ENCODE measurements at places on chromosomes 11 and 22.

DNA sequence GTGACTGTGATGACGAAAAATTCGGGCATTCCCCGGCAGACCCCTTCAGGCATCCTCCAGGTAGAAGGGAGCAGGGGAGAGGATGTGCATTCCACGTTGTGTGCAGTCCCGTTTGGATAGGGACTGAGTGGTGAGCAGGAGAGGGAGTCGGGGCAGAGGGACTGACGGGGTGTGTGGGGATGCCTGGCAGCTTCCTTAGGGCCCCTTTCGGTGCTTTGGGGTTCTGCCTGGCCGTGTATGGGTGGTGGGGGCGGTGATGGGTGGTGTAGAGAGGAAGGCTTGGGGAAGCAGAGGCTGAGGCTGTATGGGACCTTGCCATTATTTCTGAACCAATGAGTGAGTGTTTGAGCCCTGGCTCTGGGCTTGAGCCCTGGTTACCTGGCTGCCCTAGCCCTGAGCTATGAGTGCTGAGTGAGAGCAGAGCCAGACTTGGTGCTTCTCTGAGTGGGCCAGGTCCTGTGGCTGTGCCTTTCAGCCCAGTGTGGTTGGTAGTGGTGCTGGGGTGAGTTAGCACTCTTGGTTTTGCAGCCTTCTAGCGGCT is 914 bp downstream of the INPPL1 start:
- no peak for DNase-seq

DNA sequence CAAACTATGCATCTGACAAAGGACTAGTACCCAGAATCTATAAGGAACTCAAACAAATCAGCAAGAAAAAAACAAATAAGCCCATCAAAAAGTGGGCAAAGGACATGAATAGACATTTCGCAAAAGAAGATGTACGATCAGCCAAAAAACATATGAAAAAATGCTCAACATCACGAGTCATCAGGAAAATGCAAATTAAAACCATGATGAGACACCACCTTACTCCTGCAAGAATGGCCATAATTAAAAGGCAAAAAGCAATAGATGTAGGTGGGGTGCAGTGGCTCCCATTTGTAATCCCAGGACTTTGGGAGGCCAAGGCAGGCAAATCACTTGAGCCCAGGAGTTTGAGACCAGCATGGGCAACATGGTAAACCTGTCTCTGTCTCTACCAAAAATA is 10.4 kb upstream of the OR10V1 start:
- no peak for DNase-seq

DNA sequence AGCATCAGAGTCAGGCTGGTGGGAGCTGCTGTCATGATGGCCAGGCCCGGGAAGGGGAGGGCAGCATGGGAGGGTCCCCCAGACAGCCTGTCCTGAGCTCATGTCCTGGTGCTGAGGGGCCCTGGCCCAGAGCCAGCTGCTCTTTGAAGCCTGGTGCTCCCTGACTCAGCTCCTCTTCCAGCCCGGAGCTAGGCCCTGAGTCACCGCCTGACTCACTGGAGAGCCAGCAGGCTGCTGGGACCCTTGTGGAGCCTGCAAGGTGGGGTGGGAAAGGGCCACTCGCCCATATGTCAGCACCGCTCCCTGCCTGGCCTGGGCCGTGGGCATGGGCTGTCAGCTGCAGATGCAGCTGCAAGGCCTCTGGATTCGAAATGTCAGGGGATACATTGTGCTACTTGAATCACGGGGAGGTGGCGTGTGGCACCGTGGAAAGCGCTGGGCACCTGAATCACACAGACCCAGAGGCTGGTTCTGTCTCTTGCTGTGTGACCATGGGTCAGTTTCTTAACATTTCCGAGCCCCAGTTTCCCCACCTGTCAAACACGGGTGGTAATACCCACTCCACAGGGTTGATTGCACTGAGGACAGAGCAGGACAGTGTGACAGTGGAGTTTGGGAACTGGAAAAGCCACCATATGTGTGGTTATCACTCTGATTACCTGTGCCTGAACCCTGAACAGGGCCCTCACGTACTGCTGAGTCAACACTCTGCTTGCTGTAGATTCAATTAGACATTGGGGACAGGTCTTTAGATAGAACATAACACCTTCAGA is 4.4 kb downstream of the CACNA1I start:
- DNase-seq, result no peak

- no peak for DNase-seq
Measured at GRCh38 chr22:31752096-31752847, 1.5 kb upstream of the DEPDC5 start.

GRCh38 chr22:49884503-49885260 is 31.0 kb downstream of the ZBED4 start:
- no peak for DNase-seq

DNA sequence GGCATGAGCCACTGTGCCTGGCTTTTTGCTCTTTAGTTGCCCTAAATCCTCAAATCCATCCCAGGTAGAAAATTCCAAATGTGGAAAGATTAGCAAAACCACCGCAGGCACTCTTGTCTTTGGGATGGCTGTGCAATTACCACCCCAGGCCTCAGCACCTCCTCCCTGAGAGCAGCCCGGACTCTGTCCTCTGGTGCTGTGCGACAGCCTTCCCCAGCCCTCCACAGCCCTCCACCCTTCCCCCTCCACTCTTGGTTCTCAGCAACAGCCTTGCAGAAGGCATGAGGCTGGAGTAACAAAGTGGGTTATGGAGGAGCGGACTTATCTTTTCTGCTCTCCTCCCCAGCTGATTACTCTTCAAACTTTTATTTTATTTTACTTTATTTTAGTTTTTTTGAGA is 44.7 kb upstream of the YWHAH start:
- DNase-seq, result no peak

DNA sequence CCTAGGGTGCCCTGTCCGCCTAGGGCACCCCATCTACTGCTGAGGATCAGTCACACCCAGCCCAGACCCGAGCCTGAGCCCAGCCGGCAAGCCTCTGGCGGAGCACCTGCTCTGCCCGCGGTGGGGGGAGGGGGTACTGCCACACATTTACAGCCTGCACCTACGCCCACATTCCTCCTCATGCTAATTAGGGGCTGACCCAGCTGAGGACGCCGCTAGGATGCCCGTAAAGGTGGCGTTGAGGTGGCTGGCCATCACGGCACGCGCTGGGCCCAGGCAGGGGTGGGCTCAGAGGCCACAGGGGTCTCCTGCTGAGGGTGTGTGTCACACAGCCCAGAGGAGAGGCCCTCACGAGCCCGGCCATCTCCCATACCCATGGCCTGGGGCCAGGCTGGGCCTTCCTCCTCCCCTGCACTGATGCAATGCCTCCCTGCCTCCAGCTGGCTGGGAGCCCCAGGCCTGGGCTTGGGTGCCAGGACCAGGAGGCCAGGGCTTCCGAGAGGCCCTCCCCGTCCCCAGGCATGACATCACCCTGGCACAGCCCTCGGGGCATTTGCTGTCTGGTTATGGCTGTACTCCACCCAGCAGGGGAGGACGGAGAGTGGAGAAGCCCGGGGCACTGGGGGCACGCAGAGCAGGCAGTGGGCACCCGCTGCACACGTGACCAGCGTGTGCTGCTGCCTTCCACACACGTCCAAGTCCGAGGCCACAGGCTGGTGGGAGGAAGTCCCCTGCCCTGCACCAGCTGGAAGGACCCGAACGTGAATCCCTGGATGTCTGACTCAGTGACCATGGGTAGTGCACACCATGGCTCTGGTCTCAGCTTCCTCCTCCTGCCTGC is 12.7 kb downstream of the DUSP8 start:
- peak; percentile 59 for DNase-seq

DNA sequence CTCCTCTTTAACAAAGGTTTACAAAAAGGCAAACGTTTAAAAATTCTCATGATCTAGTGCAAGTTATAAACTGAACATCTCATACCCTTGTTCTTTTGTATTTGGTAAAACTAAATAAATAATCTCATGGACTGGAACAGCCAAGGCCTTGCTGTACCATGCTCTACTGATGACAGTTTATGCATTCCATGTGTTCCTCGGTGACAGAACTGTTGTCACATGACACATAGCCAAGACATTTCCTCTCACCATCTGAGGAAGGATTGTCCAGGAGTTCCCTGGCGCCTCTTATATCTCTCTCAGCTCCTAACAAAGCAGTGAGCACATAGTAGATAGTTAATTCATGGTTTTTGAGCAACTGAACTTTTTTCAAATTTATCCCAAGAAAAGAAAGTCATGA is 12.6 kb downstream of the CCDC83 start:
- DNase-seq, result no peak

DNA sequence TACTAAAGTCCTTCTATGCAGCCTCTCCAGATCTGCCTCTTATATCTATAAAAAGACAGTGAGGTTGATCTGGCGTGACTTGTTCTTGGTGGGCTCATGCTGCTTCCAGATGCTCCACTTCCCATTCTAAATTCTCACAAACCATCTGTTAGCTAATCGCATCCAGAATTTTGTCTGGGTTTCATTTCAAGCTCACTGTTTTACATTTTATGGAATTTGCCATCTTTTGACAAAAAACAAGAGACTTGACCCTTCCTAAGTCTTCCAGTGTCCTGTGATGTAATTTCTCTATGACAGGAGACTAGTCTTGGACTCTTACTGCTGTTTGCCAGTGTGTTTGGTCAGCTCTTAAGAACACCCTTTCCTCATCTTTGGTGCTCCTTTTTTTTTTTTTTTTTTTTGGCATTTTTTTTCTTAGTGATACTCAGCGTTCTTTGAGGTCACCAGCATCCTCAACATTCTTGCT is 23.0 kb downstream of the CRKL start:
- DNase-seq, result no peak

DNA sequence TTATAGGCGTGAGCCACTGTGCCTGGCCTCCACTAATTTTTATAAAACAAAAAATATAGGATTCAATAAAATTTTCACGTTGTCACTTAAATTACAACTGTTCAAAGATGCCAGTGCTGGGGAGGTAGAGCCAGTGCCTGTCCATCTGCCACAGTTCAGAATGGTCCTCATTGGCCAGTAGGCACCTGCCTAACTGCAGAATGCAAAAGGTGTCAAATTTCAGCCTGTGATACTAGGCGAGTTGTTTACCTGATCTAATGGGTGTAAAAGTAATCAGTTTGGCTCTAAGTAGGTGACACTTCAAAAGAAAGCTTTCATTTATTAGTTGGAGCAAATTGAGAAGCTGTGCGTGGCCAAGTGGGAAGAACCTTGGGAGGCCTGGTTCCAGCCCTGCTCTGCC is 2.4 kb downstream of the SMARCB1 start:
- DNase-seq, result peak; percentile 27

- DNase-seq, result no peak
Measured at GRCh38 chr11:93773045-93773477, 11.0 kb upstream of the MED17 start.

GRCh38 chr11:7548659-7549274 is 35.0 kb downstream of the PPFIBP2 start:
- DNase-seq, result no peak

DNA sequence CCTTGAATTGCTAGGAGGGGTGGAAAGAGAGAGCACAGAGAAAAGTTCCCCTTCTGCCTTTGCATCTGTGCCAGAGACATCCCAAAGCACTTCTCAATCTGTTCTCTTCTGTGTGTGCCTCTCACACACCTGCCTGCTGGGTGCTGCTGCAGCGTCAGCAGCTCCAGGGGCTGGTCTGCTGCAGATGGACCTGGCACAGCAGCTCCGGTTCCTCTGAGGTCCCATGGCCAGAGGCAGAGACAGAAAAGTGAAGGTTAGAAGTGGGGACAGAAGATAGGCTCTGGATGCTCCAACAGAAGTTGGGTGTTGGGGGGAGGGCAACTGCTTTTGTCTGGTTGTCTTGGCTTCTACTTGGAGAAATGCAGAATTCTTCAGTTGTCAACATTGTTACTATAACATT is 48.9 kb upstream of the KIRREL3 start:
- DNase-seq, result no peak

DNA sequence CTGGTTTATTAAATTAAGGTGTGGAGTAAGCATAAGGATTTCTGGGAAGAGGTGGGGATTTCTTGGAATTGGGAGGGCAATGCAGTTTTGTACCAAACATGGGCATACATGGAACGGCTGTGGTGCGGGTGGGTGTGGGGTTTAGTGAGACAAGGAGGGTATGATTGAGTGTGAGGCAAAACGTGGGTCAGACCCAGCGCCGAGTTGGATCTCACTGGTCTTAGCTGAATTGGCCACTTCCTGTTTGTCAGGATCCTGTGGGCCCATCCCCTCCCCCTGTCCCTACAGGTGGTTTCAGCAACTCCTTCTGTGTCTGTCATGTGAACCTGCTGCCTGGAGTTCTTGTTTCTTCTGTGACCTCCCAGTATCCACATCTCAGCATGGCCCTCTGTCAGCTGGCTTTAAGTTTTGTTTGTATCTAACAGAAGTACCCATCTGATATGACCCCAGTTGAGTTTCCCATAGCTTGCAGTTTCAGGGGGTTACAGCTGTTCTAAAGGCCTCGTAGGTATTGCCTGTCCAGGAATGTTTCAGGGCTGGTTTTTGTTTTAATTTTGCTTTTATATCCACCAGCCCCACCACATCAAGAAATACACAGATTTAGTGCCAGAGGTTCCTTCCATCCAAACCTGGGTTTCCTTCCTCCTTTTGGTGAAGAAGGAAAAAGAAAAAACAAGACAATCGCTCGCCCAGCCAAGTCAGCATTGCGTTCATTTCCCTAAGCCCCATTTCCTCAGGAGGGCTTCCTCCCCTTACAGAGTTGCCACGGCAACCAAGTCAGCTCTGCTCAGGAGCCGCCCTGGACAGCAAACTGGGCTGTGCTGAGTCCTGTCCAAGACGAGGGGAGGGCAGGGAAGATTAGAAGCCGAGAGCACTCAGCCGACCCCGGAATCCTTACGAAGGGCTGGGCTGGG is 6.0 kb downstream of the APOL1 start:
- no peak for DNase-seq

DNA sequence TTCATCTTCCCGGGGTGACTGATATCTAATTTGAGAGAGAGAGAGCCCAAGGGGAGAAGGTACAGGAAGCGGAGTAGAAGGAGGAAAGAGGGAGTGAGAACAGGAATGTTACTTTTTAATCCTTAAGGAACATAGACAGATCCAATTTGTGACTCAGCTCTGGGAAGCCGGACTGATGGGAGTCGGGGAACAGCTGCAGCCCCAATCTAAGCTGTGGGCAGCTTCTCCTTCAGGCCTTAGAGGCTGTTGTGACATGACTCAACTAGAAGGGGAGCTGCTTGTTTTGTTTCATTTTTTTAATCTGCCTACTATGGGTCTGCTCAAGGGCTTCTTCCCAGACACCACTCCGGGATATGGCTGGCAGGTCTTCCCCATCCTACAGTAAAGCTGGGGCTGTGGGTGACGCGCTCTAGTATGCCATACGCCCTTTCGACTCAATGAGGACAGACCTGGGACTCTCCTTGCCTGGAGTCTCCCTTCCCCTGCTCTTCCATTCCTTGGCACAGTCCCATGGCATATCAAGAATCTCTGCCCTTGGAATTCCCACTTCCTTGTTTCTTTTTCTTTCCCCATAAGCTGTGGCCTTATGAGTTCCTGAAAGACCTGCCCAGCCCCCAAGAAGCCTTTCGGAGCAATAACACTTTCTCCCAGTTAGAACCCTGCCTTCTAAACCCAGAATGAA is 103.3 kb upstream of the AKIP1 start:
- DNase-seq, result no peak

GRCh38 chr22:38859581-38860282 is 12.3 kb downstream of the CBX6 start:
- no peak for DNase-seq

GRCh38 chr11:113389272-113389671 is 1.7 kb downstream of the ANKK1 start:
- no peak for DNase-seq
